Activated naive CD4-positive, alpha-beta T cell treated with anti-CD3 and anti-CD28 coated beads for 36 hours (primary cell): ENCODE measurements at places on chromosomes 2 and 18. TPM values are rescaled to one million over a fixed set of nuclear protein-coding genes. Genes with fewer than 3 reads are reported as not detected.

The RUFY4 gene
- total RNA-seq, result 1.2 TPM

The CPO gene
- not detected for total RNA-seq

DNA sequence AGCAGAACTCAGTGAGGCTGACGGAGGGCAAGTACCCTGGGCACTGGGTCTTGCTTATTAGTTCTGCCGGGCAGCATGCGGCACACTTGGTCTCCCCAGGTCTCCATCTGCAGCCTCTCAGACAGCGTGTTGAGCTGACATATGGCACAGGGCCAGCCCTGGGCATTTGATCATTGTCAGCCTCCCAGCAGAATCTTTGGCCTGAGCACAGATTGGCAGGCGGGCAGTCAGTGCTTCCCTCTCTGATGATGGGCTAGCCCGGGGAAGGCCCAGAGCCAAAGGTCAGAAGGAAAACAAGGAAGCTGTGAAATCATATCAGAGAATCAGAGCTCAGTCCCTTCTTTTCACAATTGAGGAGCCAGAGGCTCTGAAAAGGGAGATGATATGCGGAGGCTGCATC, 150.1 kb upstream of the LRRTM1 start:
- no peaks in the 10 kb centered on the region for H3K27me3 ChIP-seq
- H3K27ac ChIP-seq, result no peak overlapping the region
- H3K4me3 ChIP-seq, result no peak overlapping the region
- no peak for DNase-seq
- no peaks in the 10 kb centered on the region for H3K36me3 ChIP-seq

DNA sequence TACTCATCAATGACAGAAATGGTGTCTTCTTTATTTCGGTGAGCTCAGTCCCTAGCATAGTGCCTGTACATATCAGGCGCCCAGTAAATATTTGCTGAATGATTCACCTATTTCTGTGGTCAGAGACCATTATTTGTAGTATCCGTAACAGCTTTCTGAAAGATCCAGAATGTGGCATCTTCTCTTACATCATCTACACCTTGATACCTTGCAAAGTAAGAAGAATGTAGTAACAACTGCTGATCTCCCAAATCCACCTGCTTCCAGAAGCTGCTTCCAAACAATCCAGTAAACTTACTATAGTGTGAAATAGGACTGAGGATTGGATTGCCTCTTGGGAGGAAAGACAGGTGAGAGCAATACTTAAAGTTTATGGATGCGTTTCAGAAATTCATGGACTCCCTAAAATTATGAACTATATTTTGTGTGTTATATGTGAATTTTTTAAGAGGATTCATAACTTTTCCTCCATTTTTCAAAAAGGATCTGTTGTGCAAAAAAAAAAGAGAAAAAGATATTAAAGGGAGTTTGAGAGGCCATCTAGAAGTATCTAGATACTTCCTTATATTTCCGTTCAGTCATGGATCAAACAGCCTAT, 945 bp upstream of the ASXL2 start:
- H3K4me1 ChIP-seq, result peaks cover 39% of the 10 kb centered on the region
- H3K27me3 ChIP-seq, result no peaks in the 10 kb centered on the region
- peak overlapping the region; percentile 91 for H3K4me3 ChIP-seq
- H3K27ac ChIP-seq, result peak overlapping the region; percentile 96

GRCh38 chr2:69242651-69243051, 144.4 kb downstream of the GFPT1 start:
- peaks cover 10% of the 10 kb centered on the region for H3K27me3 ChIP-seq
- no peak overlapping the region for H3K4me3 ChIP-seq
- no peak overlapping the region for H3K27ac ChIP-seq
- no peaks in the 10 kb centered on the region for H3K36me3 ChIP-seq

DNA sequence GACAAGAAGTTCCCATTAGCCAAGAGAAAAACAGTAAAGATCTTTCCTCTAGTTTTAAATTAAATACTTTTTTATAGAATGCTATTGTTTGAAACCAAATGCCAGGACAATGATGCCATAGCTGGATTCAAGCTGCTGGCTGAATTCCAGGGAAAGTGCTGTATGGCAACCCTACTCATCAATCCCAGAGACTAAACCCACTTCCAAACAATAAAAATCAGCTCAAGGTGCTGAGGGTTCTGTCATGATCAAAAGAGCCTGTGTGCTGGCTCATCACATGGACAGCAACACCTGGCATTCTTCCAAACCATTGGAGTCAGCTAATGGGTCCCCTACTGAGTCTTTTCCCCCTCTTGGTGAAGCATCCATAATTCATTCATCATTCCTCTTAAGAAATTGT, 53.7 kb upstream of the PARD3B start:
- no peak overlapping the region for H3K4me3 ChIP-seq
- H3K27ac ChIP-seq, result no peak overlapping the region
- H3K4me1 ChIP-seq, result no peaks in the 10 kb centered on the region
- H3K27me3 ChIP-seq, result no peaks in the 10 kb centered on the region

- H3K27ac ChIP-seq, result peak overlapping the region; percentile 89
- peaks cover 30% of the 10 kb centered on the region for H3K4me1 ChIP-seq
- H3K36me3 ChIP-seq, result peaks cover 11% of the 10 kb centered on the region
- H3K27me3 ChIP-seq, result no peaks in the 10 kb centered on the region
Observed at GRCh38 chr2:70994009-70994698, 519 bp downstream of the TEX261 start.

- H3K36me3 ChIP-seq, result no peaks in the 10 kb centered on the region
- H3K27me3 ChIP-seq, result no peaks in the 10 kb centered on the region
- H3K4me1 ChIP-seq, result peaks cover 57% of the 10 kb centered on the region
Observed at GRCh38 chr2:10352361-10352760, 49.7 kb downstream of the HPCAL1 start.

DNA sequence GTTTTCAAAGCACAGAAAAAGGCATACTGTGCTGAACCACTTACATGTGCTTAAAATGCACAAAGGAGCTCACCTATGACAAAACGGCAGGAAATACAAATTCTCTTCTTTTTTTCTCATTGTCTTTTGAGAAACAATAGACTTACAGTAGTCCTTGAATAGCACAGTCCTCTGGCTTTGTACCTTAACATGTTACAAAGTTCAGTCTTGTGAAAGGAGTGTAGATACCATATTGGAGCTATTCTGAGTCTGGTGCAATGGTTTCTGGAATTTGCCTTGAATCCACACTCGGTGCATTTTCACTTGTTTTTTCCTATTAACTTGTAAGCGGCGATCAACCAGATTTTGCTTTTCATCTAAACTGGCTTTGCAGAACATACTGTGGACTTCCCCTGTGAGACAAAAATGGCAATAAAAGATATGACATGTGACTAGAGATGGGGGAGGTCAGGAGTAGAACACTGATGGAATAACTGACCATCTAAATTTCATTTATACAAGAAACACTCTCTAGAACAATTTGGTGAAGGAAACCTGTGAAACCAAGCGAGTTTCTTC, 109.7 kb downstream of the METTL8 start:
- H3K36me3 ChIP-seq, result peaks cover 37% of the 10 kb centered on the region
- no peak for DNase-seq
- H3K27me3 ChIP-seq, result no peaks in the 10 kb centered on the region
- no peak overlapping the region for H3K4me3 ChIP-seq
- H3K4me1 ChIP-seq, result peaks cover 60% of the 10 kb centered on the region

The GAL3ST2 gene
- total RNA-seq, result not detected

DNA sequence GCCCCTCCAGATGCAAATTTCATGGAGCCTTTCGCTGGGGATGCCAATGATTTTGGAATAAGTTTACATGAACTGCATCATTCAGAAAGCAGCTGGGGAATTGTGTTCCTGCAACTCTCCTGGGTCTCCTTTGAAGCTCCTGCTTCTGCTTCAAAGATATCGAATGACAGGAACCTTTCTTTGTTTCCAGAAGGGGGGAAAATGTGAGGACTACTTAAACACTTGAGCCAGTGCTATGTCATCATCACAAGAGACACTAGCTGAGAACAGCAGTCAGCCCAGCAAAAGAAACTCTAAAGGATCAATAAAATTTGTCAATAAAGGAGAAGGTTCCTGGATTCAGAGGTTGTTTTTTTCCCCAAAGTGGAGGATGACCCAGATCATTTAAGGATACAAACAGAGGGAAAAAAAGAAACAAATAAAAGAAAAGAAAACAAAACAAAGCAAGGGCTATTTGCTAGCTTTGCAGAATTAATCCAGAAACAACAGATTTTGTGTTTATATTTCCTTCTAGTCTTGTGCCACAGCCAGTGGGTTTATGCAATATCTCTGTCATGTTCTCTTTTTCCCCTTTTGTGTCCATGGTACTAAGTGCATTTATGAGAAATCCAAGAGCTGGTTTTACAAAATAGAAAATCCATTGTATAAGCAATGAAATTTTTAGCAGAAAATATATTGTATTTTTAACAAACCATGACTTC, 463.7 kb downstream of the CDH2 start:
- H3K4me1 ChIP-seq, result no peaks in the 10 kb centered on the region
- H3K4me3 ChIP-seq, result no peak overlapping the region
- DNase-seq, result no peak
- H3K27ac ChIP-seq, result no peak overlapping the region
- H3K27me3 ChIP-seq, result no peaks in the 10 kb centered on the region

DNA sequence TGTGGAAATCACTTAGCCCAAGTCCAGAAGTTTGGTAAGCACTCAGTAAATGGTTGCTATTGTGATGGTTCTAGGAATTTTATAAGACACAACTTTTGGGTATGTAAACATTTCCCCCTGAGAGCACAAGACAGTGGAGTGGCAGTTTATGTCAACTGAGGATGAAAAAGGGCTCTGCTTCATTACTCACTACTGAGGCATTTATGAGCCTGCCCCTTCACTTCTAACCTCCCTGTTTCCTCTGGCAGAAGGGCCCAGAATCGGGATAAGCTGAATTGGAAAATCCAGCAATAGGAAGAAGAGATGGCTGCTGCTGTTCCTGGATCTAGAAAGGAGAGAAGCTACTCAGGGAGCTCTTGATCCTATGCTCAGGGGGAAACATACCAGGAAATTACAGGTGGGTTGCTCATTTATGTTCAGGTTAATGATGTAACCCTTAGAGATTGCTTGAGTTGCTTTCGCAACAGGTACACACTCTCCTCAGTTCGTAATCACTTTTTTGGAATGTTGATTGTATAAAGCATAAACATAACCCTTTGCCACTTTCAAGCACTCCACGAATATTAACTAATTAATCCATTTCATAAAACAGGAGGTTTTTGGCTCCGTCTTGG, 46.3 kb downstream of the ADCYAP1 start:
- no peak for DNase-seq
- no peaks in the 10 kb centered on the region for H3K36me3 ChIP-seq
- peaks cover 6% of the 10 kb centered on the region for H3K27me3 ChIP-seq
- no peaks in the 10 kb centered on the region for H3K4me1 ChIP-seq

DNA sequence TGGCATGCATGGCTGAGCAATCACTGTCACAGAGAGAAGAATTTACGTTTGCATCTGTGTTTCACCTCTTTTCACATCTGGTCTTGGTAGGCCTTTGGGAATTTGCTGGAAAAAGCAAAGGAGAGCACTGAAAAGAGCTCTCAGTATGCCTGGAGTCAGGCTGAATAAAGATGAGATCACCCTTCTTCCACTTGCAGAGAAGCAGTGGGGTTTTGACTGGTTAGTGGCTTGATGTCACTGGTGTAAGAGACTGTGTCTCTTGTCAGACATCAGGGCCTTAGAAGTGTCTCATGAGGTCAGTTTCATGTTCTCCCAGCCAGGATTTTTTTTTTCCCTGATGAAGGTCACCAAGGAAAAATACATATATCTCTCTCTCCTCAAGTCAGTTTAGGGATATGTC, 353.8 kb downstream of the INSIG2 start:
- H3K4me3 ChIP-seq, result no peak overlapping the region
- no peak for DNase-seq
- no peaks in the 10 kb centered on the region for H3K4me1 ChIP-seq
- no peaks in the 10 kb centered on the region for H3K36me3 ChIP-seq

- no peak overlapping the region for H3K4me3 ChIP-seq
- H3K36me3 ChIP-seq, result no peaks in the 10 kb centered on the region
- H3K4me1 ChIP-seq, result no peaks in the 10 kb centered on the region
- H3K27ac ChIP-seq, result no peak overlapping the region
- DNase-seq, result no peak
- H3K27me3 ChIP-seq, result peaks cover 10% of the 10 kb centered on the region
Observed at GRCh38 chr18:67728364-67728763, 211.8 kb upstream of the DSEL start.

GRCh38 chr2:195686564-195686963, 29.5 kb downstream of the SLC39A10 start:
- no peaks in the 10 kb centered on the region for H3K27me3 ChIP-seq
- peaks cover 23% of the 10 kb centered on the region for H3K4me1 ChIP-seq
- no peak overlapping the region for H3K27ac ChIP-seq
- no peak for DNase-seq
- peaks cover 32% of the 10 kb centered on the region for H3K36me3 ChIP-seq
- H3K4me3 ChIP-seq, result no peak overlapping the region

- DNase-seq, result peak; percentile 75
- H3K4me3 ChIP-seq, result peak overlapping the region; percentile 48
- no peaks in the 10 kb centered on the region for H3K27me3 ChIP-seq
- peaks cover 56% of the 10 kb centered on the region for H3K4me1 ChIP-seq
- H3K27ac ChIP-seq, result peak overlapping the region; percentile 65
Observed at GRCh38 chr2:96913398-96914202, 43.7 kb upstream of the SEMA4C start.

DNA sequence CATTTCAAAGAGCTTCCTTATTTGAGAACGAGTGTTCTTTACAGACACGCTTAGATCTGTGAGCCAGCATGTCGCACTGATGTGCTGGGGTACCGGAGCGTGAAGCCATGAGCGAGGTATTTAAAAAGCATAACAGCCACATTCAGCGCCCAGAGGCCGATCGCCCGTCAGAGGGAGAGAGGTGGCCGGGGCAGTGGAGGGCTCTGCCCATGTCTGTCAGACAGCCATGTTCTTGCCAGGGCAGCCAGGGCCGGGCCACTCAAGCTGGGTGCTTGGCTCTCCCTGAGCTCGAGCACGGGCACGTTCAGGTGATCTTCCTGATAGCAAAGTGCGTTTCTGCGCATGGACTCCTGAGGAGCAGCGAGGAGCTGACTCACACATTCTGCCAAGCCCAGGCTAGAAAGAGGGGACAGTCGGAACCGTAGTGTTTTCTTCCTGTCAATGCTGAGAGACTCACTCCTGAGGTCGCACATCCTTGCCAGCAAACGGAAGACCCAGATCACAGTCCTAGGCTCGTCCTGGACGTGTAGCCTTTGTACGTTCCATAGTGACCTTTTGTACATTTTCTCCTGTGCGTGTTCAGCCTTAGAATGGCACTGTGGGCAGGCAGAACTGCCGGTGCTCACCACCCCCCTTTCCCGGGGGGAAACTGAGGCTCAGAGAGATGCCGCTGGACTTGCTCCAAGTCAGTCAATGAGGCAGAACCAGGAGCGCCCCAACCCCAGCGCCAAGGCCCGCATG, 100.7 kb downstream of the NFATC1 start:
- no peak overlapping the region for H3K27ac ChIP-seq
- peaks cover 20% of the 10 kb centered on the region for H3K4me1 ChIP-seq
- DNase-seq, result no peak
- H3K4me3 ChIP-seq, result no peak overlapping the region
- peaks cover 61% of the 10 kb centered on the region for H3K36me3 ChIP-seq

The TIGD1 gene
- total RNA-seq, result 7.7 TPM

GRCh38 chr2:140136366-140136765, 1356.2 kb upstream of the NXPH2 start:
- H3K4me3 ChIP-seq, result no peak overlapping the region
- H3K27ac ChIP-seq, result no peak overlapping the region
- no peak for DNase-seq
- H3K4me1 ChIP-seq, result no peaks in the 10 kb centered on the region
- no peaks in the 10 kb centered on the region for H3K27me3 ChIP-seq
- no peaks in the 10 kb centered on the region for H3K36me3 ChIP-seq

GRCh38 chr18:901761-902160, 2.9 kb upstream of the ADCYAP1 start:
- H3K36me3 ChIP-seq, result no peaks in the 10 kb centered on the region
- H3K4me3 ChIP-seq, result no peak overlapping the region
- no peak overlapping the region for H3K27ac ChIP-seq
- peaks cover 62% of the 10 kb centered on the region for H3K27me3 ChIP-seq
